ENCODE measurements at places on chromosomes 1 and 21. TPM values are rescaled to one million over a fixed set of nuclear protein-coding genes. Genes with fewer than 3 reads are reported as not detected.

The PLK3 gene
- 8.0 TPM for total RNA-seq

The KCNJ15 gene
- not detected for total RNA-seq

The SPRR2A gene
- total RNA-seq, result not detected

The ST6GALNAC5 gene
- not detected for total RNA-seq

The SPRR1A gene
- total RNA-seq, result not detected

The BCAN gene
- total RNA-seq, result 30.9 TPM

The AMY1A gene
- not detected for total RNA-seq

The GNAI3 gene
- 8.9 TPM for total RNA-seq

The LCE3C gene
- total RNA-seq, result not detected

The VCAM1 gene
- total RNA-seq, result not detected

The SLC2A5 gene
- 0.64 TPM for total RNA-seq

DNA sequence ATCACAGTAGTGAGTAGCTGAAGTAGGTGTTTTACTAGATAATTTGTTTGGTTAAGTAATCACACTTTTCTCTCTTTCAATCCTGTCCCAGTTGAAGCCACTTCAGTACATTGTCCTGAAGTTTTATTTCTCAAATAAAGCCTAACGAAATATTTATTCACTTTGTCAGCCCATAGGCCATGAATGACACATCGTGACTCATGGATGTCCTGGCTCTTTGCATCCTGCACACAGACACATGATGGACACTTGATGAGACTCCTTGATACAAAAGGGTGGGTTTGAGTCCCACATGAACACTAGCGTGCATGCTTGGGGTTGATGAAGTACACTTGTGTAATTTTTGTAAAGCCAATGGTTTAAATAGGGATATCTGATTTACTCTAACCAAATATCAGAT lies 22.7 kb upstream of the LAMC2 start:
- DNase-seq, result no peak

DNA sequence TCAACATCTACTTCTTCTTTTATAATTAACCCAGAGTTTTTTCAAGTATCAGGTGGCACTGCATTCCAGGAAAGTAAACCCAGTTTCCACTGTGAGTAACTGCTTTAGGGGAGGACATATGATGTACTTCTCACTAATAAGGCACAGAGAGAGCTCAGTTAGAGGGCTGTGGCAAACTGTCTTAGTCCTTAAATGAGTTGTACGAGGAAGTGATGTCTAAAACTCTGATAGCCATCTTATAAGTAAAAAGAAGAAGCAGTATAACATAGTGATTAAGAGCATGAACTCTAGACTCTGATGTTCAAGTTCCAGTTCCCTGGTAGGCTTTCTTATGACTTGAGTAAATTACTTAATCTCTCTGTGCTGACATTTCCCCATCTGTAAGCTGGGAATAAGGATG lies 58.7 kb upstream of the PTGS2 start:
- no peak for DNase-seq

- peak; percentile 89 for DNase-seq
Observed at GRCh38 chr1:209875515-209875914, 47.7 kb downstream of the UTP25 start.

DNA sequence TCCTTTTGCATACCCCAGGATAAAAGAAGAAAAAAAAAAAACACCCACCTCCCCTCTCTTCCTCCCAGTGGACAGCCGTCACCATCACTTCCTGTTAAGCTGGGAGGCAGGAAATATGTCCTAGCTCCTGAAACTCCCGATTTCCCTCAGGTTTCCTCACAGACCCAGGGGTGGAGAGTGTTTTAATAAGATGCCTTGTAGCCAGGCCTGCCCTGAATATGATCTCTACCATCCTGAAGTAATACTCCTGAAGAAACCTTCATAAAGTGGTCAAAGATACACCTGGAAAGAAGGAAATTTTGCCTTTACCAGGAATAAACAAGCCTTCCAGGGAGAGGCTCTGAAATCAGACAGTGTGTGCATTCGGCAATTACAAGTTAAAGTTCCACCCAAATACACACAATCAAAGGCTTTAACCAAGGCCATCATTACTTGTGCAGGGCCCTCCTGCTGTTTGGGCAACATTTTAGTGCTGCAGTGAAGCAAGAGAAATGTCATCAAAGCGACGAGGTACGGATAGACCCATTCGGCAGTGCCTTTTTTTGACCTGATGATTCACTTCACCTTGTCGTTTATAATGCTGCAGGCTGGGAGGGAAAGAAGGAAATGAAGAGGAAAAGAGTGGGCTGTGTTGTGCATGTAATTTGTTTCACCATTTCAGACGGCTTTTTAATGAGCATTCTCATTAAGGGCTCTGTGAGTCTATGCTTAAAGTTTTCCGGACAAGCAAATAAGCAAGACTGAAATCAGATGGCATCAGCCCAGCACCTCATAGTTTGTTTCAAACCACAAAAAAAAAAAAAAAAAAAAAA lies 41.0 kb upstream of the RASAL2 start:
- DNase-seq, result no peak

DNA sequence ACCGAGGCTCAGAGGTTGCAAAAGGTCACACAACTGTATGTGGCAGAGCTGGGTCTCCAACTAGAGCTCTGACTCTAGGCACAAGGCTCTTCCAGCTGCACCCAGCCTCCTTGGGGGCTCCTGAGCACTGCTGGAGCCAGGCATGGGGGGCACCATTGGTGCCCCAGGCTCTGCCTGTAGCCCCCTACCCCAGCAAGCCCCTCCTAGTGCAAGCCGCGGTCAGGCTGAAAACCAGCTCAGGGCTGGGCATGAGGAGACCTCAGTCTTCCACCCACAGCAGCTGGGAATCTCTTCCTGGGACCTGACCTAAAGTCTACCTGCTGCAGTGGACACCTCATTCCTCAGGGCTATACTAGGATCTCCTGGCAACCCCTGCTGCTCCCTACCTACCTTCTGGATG lies 14.6 kb downstream of the TNNT2 start:
- DNase-seq, result no peak

DNA sequence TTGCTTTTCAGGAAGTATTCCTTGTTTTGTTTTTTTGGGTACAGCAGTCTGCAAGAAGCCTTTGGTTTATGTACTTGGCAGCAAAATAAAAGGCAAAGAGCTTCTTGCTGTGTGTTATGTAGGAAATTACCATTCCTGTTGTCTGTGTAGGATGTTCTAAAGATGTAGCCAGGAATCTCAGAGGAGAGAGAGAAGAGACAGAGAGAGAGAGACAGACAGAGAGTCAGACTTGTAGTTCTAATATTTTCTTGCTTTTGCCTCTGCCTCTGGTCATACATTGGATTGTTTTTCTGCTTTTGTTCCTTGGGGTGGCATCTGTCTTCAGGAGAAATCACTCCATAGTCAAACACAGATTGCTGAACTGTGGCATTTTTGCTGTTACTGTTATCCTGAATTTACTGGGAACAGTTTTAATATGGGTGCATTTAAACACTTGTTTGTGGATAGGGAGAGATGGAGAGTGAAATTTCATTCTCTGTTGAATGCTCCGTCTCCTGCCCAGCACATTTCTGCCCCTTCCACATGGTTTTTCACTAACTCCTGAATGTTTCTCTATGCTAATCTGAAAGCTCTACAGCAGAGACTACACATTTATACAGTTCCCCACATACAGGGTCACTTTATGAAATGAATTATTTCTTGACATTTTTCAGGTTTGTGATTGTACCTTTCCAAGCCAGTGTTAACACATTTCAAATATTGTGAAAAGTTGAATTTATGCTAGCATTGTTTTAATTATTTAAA lies 49.8 kb downstream of the POU2F1 start:
- DNase-seq, result peak; percentile 56

DNA sequence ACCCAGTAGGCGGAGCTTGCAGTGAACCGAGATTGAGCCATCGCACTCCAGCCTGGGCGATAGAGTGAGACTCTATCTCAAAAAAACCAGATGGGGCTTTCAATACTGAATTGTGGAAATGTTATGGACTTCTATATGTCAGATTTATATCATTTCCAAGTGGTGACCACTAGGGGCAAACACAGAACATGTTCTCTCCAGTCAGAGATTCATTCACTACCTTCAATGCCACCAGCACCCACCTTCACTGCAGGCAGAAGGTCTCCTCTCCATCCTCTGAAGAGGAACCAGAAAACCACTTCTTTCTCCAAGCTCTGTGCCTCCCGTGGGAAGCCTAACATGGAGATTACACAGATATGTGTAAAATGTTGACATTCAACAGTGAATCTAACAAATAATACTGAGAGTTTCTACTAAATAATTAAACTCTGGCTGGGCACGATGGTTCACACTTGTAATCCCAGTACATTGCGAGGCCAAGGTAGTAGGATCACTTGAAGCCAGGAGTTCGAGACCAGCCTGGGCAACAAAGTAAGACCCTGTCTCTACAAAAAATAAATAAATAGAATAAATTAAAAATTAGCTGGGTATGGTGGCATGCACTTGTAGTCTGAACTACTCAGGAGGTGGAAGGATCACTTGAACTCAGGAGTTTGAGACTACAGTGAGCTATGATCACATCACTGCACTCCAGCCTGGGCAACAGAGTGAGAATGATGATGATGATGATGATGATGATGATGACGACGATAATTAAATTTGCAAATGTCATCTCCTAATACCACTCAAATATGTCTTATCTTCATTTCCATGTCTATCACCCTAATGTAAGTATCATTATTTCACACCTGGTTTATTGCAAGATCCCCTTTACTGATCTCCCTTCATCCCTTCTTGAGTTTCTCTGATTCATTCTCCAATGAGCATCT lies 151.1 kb downstream of the ZNF281 start:
- no peak for DNase-seq

- DNase-seq, result no peak
Observed at GRCh38 chr1:5651473-5651872, 340.8 kb downstream of the NPHP4 start.

DNA sequence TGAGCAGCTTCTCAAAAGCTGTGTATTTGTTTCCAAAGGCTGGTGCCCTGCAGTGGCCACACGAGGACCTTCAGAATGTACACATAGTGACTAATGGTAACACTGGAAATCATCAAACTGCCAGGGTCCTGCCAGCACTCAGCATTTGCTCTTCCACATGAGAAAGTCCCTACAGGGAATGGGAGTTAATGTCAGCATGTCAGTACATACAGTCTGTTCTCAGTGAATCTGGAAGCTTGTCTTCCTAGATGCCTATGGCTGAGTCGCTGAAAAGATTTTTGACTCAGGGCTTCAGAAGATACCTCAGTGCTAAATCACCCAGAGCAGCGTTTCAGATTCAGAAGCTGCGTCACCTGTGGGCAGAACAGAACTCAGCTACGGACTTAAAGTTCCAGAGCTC lies 108.2 kb downstream of the CDC7 start:
- DNase-seq, result no peak

- no peak for DNase-seq
Observed at GRCh38 chr1:19283891-19284290, 4.7 kb downstream of the AKR7A3 start.

- DNase-seq, result no peak
Observed at GRCh38 chr1:154295408-154296235, 23.2 kb downstream of the HAX1 start.

DNA sequence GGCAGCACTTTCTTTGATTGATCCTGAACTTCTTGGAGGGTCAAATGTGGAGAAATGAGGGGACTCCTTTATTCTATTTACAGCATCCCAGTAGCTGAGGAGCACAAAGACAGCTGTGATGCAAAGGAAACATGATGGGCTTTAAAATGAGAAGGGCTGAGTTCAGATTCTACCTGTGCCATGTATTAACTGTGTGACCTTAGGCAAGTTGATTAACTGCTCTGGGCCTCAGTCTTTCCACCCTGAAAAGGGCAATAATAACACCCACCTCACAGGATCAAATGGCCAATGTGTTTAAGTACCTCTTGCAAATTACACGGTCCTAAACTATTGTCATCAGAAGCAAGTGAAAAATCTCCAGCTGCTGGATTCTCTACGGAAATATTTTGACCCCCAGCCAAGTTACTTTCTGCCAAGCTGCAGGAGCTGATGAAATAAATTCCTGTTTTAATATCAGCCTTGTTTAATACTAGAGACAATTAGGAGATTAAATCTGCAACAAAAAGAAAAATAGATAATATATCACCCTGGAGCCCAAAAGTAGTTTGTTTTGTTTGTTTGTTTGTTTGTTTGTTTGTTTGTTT lies 15.7 kb downstream of the TMEM81 start:
- DNase-seq, result no peak

DNA sequence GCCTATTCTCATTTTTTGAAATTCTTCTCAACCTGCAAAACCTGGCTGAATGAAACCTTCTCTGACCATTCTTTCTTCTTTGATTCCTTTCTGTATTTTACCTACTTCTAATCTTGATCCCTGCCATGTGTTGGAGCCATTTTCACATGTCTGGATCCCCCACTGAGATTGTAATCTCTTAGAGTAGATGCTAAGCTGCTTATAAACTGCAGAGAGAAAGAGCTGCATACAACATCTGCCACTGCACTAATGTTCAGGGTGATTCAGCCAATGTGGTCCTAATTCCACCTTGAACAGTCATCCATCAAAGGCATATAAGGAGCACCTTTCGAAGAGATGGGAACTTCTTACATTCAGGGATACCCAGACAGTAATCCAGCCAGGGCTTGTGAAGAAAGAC lies 16.2 kb upstream of the DAB1 start:
- no peak for DNase-seq

- DNase-seq, result no peak
Observed at GRCh38 chr1:89262643-89263042, 10.0 kb downstream of the GBP5 start.

DNA sequence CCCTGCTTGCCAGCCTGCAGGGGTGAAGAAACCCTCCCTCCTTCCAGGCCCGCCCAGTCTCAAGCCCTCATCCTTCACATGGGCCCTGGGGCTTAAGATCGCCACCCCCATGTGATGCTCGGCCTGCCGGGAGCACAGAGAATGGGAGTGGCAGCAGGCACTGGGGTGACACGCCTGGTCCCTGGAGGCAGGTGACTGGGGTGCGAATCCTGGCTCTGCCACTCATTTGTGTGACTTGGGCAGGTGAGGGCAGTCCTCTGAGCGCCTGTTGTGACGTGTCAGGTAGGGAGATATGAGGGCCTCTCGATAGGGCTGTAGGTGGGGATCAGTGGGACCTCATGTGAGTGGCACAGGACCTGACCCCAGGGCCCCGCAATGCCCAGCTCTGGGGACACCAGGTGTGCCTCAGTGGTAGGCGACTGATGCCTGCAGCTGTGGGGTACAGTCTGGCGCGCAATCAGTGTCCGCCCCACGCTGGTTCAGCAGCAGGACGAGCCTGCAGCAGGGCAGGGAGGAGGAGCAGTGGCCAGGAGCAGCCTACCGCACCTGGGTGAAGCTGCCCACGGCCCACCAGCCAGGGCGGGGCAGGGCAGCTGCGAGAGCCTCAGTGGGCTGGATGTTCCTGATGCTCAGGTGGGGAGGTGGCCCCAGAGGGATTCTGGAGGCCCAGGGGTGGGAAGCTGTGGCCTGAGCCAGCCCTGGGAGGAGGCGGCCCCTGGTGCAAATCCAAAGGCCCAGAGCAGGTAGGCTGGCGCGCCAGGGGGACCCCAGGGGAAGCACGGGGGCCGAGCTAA lies 6.2 kb downstream of the SH2D5 start:
- no peak for DNase-seq

Measured in G401 (cell line).